ENCODE measurements at places on chromosomes 3 and 15.

- DNase-seq, result no peak
Observed at GRCh38 chr3:127905556-127905955, 9.5 kb upstream of the KBTBD12 start.

- DNase-seq, result no peak
Observed at GRCh38 chr3:129366312-129366831, 62.1 kb downstream of the EFCAB12 start.

DNA sequence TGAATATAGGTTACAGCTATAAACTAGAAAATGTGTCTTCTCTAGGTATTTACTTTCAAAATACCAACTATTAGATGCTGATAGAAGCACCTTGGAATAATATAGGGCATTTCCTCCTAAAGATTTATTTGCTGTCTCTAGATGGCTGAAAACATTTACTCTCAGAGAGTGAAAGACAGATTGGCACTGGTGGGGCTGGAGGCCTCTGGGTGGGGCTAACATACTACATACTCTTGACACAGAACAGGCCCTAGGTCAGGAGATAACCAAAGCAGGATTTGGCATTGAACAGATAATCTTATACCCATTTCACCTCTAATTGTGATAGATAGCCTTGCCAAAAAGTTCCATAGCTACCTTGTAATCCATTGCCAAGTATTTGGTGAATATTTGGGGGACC lies 253.3 kb upstream of the TBC1D5 start:
- DNase-seq, result no peak

DNA sequence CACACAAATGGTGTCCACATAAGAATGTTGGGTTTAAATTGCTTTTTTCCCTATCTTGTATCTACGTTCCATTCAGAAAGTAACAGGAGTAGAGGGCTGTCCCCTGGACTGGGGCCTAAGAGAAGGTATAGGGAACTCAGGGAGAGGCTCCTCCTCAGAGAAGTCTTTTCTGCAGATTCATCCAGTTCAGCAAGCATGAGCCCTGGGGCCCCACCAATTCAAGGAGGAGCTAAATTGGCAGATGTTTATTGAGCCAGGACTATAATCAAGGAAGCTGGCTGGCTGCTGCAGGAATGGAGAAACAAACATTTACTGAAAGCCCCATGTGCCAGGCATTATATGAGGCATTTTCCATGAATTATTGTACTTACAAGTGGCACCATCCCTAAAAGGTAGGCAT lies 22.1 kb upstream of the LARS2 start:
- DNase-seq, result no peak

- DNase-seq, result no peak
Observed at GRCh38 chr3:56629451-56629850, 53.6 kb downstream of the TASOR start.

GRCh38 chr15:51224428-51224827 lies 114.0 kb downstream of the CYP19A1 start:
- DNase-seq, result no peak

- DNase-seq, result no peak
Observed at GRCh38 chr15:91135201-91136130, 35.4 kb downstream of the SV2B start.

- DNase-seq, result no peak
Observed at GRCh38 chr3:36989005-36989404, 3.9 kb downstream of the EPM2AIP1 start.

DNA sequence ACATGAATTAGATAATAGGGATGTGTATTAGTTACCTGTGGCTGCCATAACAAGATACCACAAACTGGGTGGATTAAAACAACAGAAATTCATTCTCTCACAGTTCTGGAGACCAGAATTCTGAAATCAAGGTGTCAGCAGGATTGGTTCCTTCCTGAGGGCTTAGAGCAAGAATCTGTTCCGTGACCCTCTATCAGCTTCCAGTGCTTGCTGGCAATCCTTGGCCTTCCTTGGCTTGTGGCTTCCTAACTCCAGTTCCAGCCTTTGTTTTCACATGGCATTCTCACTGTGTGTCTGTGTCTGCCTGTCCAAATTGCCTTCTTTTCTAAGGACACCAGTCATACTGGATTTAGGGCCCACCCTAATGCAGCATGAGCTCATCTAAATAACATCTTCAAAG lies 94.4 kb upstream of the NR2E3 start:
- no peak for DNase-seq

- no peak for DNase-seq
Observed at GRCh38 chr3:14460342-14461005, 58.1 kb downstream of the SLC6A6 start.

GRCh38 chr3:128548426-128549282 lies 55.7 kb upstream of the GATA2 start:
- no peak for DNase-seq

DNA sequence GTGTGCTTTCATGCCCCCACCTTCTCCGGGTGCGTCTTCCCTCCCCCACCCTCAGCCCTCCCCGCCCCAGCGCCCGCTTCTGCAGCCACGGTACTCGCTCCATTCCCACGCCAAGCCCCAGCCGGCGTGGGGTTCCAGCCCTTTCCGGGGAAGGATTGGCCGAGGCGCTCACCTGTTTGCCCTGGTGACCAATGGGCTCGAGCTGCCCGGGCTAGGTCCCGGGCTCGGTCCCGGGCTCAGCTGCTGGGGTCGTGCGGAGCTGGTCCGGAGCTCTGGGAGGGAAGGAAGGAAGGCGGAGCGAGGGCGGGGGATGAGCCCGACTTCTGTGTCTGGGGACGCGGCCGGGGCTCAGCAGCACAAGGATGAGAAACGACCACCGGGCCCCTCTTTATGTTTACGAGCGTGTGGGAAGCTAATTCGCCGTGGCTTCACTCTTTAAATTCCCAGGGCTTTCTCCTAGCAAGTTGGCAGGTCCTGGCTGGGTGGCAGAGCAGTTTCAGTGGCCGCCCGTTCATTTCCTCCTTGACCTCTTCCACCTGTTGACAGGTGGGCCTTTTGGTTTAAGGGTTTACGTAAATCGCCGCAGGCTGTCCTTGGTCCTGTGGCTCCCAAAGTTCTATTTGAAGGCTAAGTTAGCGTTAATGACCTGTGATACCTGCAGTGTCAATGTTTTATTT lies at the start of gene IGSF10:
Gene IGSF10, minus strand, starts transcription at position 288 of the 677 bp plus-strand sequence. CDS start 2,352 bp downstream, outside the sequence.
- DNase-seq, result no peak

GRCh38 chr3:119240101-119240590 lies 532 bp downstream of the B4GALT4 start:
- DNase-seq, result no peak
